Skin of body (tissue), 3 donors: ENCODE measurements at places on chromosomes 16 and 17. TPM values are rescaled to one million over a fixed set of nuclear protein-coding genes. Genes with fewer than 3 reads are reported as not detected.

Gene NUTF2
- total RNA-seq: 56.5 TPM

Gene TBC1D3K
- total RNA-seq: not detected

Gene SPHK1
- 4.1 TPM for total RNA-seq

Gene SULT1A2
- total RNA-seq: 0.39 TPM

Gene OR2C1
- total RNA-seq: 0.30 TPM
